ENCODE measurements at places on chromosomes 5 and 9.

- no peak for DNase-seq
Measured at GRCh38 chr5:143124593-143124992, 278.9 kb downstream of the NR3C1 start.

- DNase-seq: no peak
Measured at GRCh38 chr5:143207058-143207457, 196.4 kb downstream of the NR3C1 start.

GRCh38 chr9:77769246-77769645 lies 121.1 kb upstream of the GNA14 start:
- DNase-seq: no peak

DNA sequence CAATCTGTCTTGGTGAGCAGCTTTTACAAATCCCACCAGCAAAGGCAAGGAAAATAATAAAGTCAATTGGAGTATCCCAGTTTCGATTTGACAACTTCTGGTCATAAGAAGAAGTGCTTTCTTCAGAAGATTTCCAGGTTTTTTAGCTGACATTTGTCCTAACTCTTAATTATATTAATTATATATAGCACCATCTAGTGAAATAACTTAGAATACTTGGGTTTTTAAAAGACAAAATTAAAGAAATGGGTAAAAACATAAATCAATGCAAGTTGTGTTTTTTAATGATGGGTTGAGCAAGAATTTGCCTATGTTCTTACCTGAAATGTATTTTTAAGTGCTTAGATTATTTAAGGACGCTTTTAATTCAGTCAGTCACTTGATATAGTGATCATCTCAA lies 421.8 kb downstream of the ACTL7B start:
- DNase-seq: no peak

DNA sequence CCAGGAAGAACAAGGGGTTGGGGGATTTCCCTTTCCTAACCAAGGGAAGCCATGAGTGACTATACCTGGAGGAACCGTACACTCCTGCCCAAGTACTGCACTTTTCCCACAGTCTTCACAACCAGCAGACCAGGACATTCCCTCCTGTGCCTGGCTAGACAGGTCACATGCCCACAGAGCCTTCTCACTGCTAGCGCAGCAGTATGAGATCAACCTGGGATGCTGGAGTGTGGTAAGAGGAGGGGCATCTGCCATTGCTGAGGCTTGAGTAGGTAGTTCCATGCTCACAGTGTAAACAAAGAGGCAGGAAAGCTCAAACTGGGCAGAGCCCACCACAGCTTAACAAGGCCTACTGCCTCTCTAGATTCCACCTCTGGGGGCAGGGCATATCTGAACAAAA lies 35.9 kb downstream of the SAXO1 start:
- DNase-seq: no peak

Data from stimulated activated CD4-positive, alpha-beta T cell treated with anti-CD3 and anti-CD28 coated beads, Interleukin-1b, Interleukin-23, amount 100 ng/mL, for 4 hours (primary cell).